CD4-positive, CD25-positive, alpha-beta regulatory T cell (primary cell): ENCODE measurements at places on chromosomes 7 and 10. TPM values are rescaled to one million over a fixed set of nuclear protein-coding genes. Genes with fewer than 3 reads are reported as not detected.

- H3K27ac ChIP-seq, result no peak overlapping the region
- no peaks in the 10 kb centered on the region for H3K27me3 ChIP-seq
These were observed 282.6 kb downstream of the AUTS2 start for GRCh38 chr7:69880840-69881239.

- no peaks in the 10 kb centered on the region for H3K36me3 ChIP-seq
- DNase-seq, result no peak
- no peaks in the 10 kb centered on the region for H3K27me3 ChIP-seq
These were observed 130.5 kb upstream of the PFKP start for GRCh38 chr10:2936816-2937215.

DNA sequence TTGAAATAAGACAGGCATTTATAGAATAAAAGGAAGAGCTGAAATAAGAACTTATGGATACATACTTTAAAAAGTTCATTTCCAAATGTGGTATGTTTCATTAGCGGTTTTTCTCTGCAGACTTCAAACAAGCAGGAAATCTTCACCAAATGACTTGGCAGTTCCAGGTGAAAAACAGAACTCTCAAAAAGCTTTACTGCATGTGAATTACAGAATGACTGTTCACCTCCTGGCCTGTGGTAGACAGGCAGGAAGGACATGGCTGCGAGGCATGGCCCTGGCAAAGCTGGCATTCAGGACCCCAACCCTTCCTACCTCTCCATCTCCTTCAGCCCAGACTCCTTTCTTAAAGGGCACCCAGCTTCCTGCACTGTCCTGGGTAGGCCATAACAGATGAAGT, 21.2 kb upstream of the ENO4 start:
- DNase-seq, result no peak
- no peaks in the 10 kb centered on the region for H3K36me3 ChIP-seq
- no peak overlapping the region for H3K4me3 ChIP-seq
- no peaks in the 10 kb centered on the region for H3K27me3 ChIP-seq

- H3K4me1 ChIP-seq, result no peaks in the 10 kb centered on the region
- H3K27ac ChIP-seq, result no peak overlapping the region
- H3K27me3 ChIP-seq, result no peaks in the 10 kb centered on the region
These were observed 311.7 kb upstream of the KIAA1217 start for GRCh38 chr10:23897267-23897666.

DNA sequence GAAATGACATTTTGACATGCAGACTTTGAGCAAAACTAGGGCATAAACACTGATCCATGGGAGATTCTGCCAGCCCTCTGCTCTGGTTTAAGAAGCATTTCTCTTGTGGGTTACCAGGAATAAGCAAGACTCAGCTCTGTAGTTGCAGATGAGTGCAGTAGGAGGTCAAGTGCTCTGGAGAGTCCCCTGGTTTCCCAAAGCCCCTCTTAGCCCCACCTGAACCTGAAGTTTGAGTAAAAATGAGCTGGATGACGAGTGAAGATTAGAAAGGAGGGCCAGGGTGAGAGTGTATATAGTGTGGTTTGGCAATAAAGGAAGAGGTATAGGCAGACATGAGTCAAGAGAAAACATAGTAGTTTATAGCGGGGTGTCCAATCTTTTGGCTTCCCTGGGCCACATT, 220.3 kb downstream of the ARL4A start:
- DNase-seq, result no peak
- H3K36me3 ChIP-seq, result no peaks in the 10 kb centered on the region
- H3K27ac ChIP-seq, result no peak overlapping the region
- no peaks in the 10 kb centered on the region for H3K4me1 ChIP-seq
- no peak overlapping the region for H3K4me3 ChIP-seq

DNA sequence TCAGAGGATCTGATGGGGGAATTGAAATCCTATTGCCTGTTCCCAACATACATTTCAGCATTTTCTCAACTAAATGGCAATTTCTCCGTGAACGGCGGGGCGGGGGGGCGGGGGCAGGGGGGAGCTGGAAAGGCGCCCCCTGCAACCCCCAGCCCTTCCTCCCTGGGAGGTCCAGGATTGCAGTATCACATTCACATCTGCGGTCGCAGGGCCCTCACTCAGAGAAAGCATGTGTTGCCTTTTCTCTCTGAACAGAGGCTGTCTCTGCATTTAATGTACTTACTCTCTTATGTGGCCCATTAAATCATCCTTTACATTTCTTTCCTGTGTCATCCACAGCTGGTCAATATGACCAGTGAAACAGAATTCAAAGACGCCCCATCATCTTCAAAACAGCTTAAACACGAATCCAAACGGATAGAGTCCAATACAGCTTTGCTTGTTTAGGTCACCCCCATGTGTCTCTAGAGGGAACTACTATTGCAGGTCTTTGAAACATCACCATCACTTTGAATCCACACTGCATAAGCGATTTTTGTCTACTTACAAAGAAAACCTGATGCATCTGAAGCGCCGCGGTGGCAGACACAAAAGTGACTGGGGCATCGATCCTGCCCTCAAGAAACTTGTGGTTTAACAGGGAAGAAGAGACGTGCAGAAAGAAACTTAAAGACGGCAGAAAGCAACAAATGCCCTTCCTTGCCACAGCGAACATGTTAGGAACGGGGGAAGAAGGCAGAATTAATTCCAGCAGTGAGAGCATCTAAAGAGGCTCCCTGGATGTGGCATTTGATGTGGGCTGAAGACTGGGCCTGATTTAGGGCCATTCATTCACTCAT, 17.0 kb upstream of the ECHDC3 start:
- no peak overlapping the region for H3K4me3 ChIP-seq
- H3K4me1 ChIP-seq, result no peaks in the 10 kb centered on the region
- H3K27me3 ChIP-seq, result peaks cover 2% of the 10 kb centered on the region
- H3K36me3 ChIP-seq, result no peaks in the 10 kb centered on the region

DNA sequence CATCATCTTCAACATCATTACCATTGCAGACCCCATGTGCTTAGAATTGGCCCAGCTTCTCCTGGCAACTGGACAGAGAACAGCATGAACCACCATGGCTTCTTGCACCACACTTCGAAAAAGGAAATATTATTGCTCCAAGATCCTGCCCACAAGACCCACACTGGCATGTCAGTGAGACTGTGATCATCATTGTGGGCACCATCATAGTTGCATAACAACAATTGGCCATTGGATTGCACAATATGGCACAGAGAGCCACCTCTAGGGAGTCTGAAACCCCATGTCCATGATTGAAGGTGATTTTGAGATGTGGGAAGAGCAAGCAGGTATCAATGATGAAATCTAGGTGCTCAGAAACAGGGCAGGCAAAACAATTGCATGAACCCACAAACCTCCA, 918.9 kb downstream of the GRID1 start:
- H3K36me3 ChIP-seq, result no peaks in the 10 kb centered on the region
- no peaks in the 10 kb centered on the region for H3K27me3 ChIP-seq
- no peak overlapping the region for H3K27ac ChIP-seq
- no peaks in the 10 kb centered on the region for H3K4me1 ChIP-seq

- H3K27ac ChIP-seq, result no peak overlapping the region
- H3K4me3 ChIP-seq, result no peak overlapping the region
- no peaks in the 10 kb centered on the region for H3K36me3 ChIP-seq
- H3K4me1 ChIP-seq, result no peaks in the 10 kb centered on the region
These were observed 1.0 kb downstream of the PDE1C start for GRCh38 chr7:32069116-32069650.

C10orf143 gene
- 7.7 TPM for total RNA-seq

LLCFC1 gene
- total RNA-seq, result not detected

GPNMB gene
- total RNA-seq, result not detected

SPDYE6 gene
- total RNA-seq, result not detected

HKDC1 gene
- 11.1 TPM for total RNA-seq

SEMA3C gene
- total RNA-seq, result 1.2 TPM

CC2D2B gene
- 3.1 TPM for total RNA-seq

FEZF1 gene
- total RNA-seq, result not detected

COL13A1 gene
- not detected for total RNA-seq

PFKP gene
- total RNA-seq, result 103 TPM
